ENCODE measurements at places on chromosomes 12 and 14. TPM values are rescaled to one million over a fixed set of nuclear protein-coding genes. Genes with fewer than 3 reads are reported as not detected.

Gene JKAMP
- 61.8 TPM for total RNA-seq

- DNase-seq: peak; percentile 72
Observed at GRCh38 chr12:76455582-76456345, 103.8 kb downstream of the OSBPL8 start.

DNA sequence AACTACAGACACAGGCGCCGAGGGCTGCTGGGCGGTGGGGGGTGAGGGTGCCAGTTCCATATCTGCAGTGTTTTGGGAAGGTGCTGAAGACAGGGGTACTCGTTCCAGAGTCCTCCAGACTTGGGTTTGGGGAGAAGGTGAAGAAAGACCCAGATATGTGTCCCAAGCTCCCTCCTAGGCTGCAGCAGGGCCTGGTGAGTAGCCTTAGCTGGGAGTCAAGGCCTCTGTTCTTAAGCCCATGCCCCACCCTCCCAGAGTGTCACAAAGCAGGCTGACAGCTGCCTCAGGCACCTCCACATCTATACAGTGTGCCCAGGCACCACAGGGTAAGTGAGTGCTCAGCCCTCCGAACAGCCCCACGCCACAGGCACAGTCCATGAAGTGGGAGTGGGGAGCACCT, 4.3 kb downstream of the NCKAP5L start:
- DNase-seq: no peak

DNA sequence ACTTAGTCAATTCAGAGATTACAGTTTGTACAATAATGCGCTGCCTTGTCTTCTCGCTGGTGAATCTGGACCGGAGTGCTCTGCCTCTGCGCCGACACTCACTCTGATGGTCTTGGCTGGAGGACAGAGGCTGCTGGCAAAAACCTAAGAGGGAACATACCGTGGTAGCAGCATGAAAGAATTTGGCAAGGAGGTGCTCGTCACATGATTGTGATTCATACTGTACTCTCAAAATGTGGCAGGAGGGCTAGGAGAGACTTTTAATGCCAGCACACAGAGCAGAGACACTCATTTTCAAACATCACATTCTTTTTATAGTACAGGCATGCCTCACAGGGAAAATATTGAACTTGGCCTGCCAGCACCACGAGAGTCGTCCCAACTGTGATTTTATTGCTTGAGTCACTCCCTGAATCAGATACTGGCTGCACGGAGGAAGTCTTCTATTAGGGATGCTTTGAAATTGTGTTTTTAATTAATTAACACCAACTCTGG, 67.8 kb downstream of the HMGA2 start:
- no peak for DNase-seq

GRCh38 chr12:53489242-53489864, 9.9 kb downstream of the MAP3K12 start:
- DNase-seq: no peak

DNA sequence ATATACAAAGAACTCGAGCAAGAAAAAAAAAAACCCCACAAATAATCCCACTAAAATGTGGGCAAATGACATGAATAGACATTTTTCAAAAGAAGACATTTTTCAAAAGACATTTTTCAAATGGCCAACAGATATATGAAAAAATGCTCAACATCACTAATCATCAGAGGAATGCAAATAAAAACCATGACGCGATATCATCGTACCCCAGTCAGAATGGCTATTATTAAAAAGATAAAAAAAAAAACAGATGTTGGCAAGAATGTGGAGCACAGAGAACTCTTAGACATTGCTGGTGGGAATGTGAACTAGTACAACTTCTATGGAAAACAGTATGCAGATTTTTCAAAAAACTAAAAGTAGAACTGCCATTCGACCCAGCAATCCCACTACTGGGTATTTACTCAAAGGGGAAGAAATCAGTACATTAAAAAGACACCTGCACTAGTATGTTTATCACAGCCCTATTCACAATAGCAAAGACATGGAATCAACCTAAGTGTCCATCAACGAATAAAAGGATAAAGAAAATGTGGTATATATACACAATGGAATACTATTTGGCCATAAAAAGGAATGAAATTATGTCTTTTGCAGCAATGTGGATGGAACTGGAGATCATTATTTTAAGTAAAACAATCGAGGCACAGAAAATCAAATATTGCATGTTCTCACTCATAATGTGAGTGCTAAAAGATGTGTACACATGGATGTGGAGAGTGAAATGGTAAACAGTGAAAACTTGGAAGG, 16.3 kb downstream of the ZBTB39 start:
- no peak for DNase-seq

- DNase-seq: no peak
Observed at GRCh38 chr14:67392800-67393199, 19.2 kb downstream of the PLEK2 start.
